ENCODE measurements at places on chromosomes 4 and X.

DNA sequence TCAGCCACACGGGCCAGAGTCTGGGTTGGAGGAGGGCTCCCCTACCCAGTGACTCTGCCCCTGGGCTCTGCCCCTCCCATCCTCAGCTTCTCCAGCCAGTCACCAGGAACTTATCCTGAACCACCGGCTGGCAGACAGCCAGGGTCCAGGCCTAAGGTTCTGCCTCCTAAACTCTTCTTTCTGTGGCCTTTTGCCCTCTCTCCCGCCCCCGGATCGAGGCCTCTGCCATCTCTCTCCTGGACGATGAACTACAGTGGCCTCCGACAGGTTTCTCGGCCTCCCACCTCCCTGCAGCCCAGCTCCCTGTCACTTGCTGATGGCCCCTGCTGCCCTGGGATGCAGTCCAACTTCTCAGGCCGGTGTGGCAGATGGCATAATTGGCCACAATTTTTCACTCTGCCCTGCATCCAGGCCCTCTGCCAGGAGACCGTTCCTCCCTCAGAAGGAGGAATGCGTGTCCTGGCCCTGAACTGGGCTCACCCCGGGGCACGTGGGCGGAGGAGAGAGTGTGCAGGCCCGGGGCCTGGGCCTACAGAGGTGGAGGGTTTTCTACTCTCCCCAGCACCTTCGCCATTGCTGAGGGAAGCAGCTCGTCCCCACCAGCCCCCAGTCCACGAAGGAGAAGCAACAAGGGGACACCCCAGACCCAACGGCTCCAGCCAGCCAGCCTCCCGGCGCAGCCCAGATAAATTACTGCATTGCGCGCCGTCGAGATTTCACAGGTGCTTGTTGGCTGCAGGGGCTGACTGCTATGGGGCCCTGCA lies 81.9 kb upstream of the LRPAP1 start:
- DNase-seq, result peak; percentile 96

- no peak for DNase-seq
Observed at GRCh38 chr4:182297659-182298058, 54.5 kb downstream of the TENM3 start.

- no peak for DNase-seq
Observed at GRCh38 chrX:150041208-150041607, 102.9 kb upstream of the EOLA2 start.

DNA sequence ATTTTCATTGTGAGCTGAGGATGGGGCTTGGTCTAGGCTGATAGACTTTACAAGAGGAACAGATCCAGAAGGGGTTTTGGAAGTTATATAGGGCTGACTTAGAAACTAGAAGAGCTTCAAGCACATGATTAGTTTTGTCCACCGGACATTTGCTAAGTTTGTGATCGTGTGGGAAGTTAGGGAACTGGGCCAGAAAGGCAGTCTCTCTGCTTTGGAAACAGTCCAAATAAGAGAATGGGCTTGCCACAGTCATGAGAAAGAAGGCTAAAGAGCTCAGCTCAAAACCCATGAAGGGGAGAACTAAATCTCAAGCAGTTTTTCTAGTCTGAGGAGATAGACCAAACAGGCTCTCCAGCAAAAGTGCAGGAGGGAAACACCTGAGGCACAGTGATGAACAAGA lies 67.8 kb downstream of the ZNF674 start:
- no peak for DNase-seq

DNA sequence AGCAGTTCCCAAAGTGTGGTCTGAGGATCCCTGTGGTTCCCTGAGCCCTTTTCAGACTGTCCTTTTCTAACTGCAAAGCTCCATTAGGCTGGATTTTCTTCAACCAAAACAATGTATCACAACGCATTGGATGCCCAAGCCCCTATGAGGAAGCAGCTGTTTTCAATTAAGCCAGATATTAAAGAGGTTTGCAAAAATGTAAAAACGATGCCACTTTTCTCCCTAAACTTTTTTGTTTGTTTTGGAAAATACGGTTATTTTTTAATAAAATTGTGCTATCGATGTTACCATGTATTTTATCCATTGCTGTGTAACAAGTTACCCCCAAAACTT lies 170.4 kb upstream of the BCOR start:
- DNase-seq, result no peak

- DNase-seq, result no peak
Observed at GRCh38 chrX:47413179-47413594, 42.8 kb downstream of the ZNF157 start.

GRCh38 chr4:15516494-15516893 lies 46.8 kb downstream of the CC2D2A start:
- DNase-seq, result no peak

DNA sequence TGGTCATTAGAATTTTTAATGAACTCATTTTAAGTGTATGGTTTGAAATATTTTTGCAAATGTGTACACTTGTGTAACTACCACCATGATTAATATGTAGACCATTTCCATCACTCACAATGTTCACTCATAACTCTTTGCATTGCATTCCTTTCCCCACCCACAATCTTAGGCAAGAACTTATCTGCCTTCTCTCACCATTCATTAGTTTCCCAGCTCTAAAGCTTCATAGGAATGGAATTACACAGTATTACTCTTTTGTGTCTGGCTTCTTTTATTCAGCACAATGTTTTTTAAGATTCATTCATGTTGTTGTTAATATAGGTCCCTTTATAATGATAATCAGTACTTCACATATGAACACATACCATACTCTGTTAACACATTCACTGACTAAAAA lies 106.1 kb downstream of the ARAP2 start:
- DNase-seq, result no peak

- DNase-seq, result no peak
Observed at GRCh38 chr4:118883861-118884260, 4.8 kb upstream of the SYNPO2 start.

- DNase-seq, result no peak
Observed at GRCh38 chr4:37066159-37066558, 178.4 kb upstream of the NWD2 start.

- DNase-seq, result no peak
Observed at GRCh38 chr4:188960411-188961093, 821.3 kb downstream of the TRIML1 start.

GRCh38 chr4:182823576-182823975 lies 93.6 kb downstream of the DCTD start:
- no peak for DNase-seq

DNA sequence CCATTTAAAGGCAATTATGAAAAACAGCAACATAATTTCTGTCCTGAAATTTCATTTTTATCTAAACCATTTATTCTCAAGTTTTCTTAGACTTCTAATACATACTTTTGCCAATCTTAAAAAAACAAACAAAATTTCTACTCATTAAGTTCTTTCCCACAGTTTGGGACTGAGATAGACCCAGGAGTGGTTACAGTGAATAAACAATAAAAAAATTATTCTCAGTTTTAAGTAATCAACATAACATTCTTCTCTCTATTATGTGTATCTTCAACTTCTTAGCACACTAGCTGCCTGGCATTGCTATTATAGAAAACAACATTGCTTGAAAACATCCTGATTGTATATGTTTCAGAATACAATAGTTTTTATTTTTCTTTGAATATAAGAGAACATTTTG lies 532.8 kb downstream of the IL15 start:
- DNase-seq, result no peak

DNA sequence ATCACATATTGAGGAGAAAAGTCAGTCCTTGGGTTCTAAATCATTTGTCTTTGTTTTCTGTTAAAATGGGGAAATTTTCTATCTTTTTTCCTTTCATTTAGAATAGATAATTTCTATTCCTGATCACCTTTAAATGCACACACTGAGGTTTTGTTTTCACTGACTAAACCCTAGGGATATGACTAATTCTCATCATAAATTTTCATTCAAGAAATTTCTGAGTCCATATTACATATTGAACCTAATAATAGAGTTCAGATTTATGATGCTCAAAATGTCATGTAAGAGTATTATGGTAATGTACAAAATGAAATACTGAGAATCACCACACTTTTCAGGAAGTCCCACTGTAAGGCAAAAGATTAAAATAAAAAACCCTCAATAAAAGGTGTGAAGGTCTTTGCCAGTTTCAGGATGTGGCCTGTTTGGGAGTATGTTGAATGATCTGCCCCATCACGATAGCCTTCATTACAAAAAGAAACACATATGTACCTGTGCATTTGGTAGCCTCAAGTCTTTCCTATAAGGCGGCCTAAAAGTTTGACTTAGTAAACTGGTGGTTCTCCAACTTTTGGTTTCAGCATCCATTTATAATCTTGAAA lies 49.4 kb downstream of the LEF1 start:
- no peak for DNase-seq

GRCh38 chr4:158777423-158778155 lies 8.8 kb downstream of the FNIP2 start:
- no peak for DNase-seq

GRCh38 chr4:76594173-76594572 lies 159.1 kb downstream of the SHROOM3 start:
- DNase-seq, result no peak

- no peak for DNase-seq
Observed at GRCh38 chr4:83558059-83558653, 22.2 kb downstream of the GPAT3 start.

DNA sequence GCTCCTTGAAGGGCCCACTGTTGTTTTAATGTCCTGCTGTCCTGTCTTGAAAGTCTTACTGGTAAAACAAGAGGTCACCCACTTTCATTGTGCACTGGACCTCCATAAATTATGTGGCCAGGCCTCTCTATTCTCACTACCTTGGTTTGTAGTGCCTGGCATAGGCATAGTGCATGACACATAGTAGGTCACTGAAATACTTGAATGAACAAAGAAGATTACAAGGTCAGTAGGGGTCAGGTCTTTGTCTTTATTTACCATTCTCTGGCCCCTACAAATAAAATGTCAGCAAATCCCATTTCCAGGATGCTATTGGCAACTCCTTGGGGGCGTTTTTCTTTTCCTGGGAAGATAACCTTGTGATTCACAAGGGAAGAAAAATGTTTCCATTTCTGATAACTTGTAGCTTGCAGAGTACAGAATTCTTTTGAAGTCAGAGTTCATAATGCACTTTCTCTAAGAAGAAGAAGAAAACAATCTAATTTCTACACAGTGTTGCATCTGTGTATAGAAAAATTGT lies 1.4 kb downstream of the PGM2 start:
- peak; percentile 31 for DNase-seq

DNA sequence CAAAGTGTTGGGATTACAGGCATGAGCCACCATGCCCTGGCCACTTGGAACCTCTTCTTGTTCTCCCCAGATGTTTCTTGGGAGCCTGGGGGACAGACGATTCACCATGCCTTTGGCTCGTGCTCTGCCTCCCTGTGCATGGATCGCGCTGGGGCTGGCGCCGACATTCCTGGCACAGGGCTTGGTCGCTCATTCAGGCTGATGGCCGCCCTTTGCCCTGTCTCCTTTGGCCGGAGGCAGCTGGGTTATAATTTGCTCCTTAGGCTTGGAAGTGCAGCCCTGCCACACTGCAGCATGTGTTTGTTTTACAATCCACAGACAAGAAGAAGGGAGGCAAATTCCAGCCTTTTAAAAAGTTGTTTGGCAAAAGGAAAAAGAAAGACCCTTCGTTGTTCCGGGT lies 115.3 kb downstream of the AASDH start:
- no peak for DNase-seq

GRCh38 chrX:44143061-44143602 lies 169.9 kb upstream of the NDP start:
- DNase-seq, result no peak

Data from G401 (cell line).